ENCODE measurements at places on chromosomes 4 and X. TPM values are rescaled to one million over a fixed set of nuclear protein-coding genes. Genes with fewer than 3 reads are reported as not detected.

NWD2 gene
- under 0.01 TPM for polyA plus RNA-seq

PRICKLE3 gene
- 6.5 TPM for polyA plus RNA-seq

TAB3 gene
- polyA plus RNA-seq: 3.8 TPM

TEC gene
- polyA plus RNA-seq: 1.1 TPM

DACH2 gene
- polyA plus RNA-seq: not detected

SSX1 gene
- not detected for polyA plus RNA-seq

OCIAD2 gene
- 27.2 TPM for polyA plus RNA-seq

ZNF185 gene
- polyA plus RNA-seq: 0.78 TPM

ALPK1 gene
- 2.6 TPM for polyA plus RNA-seq

MAGED4 gene
- polyA plus RNA-seq: 1.5 TPM

RIBC1 gene
- polyA plus RNA-seq: 0.50 TPM

GLOD5 gene
- polyA plus RNA-seq: not detected

RHOXF2 gene
- not detected for polyA plus RNA-seq

SLC34A2 gene
- polyA plus RNA-seq: not detected

ITIH6 gene
- polyA plus RNA-seq: not detected

GAGE1 gene
- not detected for polyA plus RNA-seq

Measured in heart left ventricle (tissue), 16 donors.